ENCODE measurements at places on chromosomes 12 and 14. TPM values are rescaled to one million over a fixed set of nuclear protein-coding genes. Genes with fewer than 3 reads are reported as not detected.

TMEM132C gene
- not detected for total RNA-seq

AICDA gene
- total RNA-seq = not detected

RNASE3 gene
- total RNA-seq = not detected

SIX1 gene
- not detected for total RNA-seq

PPP1R36 gene
- total RNA-seq = 1.8 TPM

DDX11 gene
- 21.2 TPM for total RNA-seq

CLEC4D gene
- total RNA-seq = not detected

AP5M1 gene
- total RNA-seq = 18.0 TPM

TDRD9 gene
- 0.62 TPM for total RNA-seq

TSPAN11 gene
- total RNA-seq = not detected

OAS2 gene
- total RNA-seq = 3.5 TPM

TMEM132D gene
- not detected for total RNA-seq

PMEL gene
- 1.8 TPM for total RNA-seq

SIX6 gene
- total RNA-seq = not detected

TMEM179 gene
- total RNA-seq = not detected

CCDC196 gene
- not detected for total RNA-seq

EPS8 gene
- total RNA-seq = 7.1 TPM

KRT82 gene
- total RNA-seq = not detected

ADGRD1 gene
- total RNA-seq = not detected

C14orf39 gene
- not detected for total RNA-seq

ARHGDIB gene
- total RNA-seq = 50.9 TPM

RNFT2 gene
- 0.34 TPM for total RNA-seq

CCDC177 gene
- total RNA-seq = not detected

PROX2 gene
- total RNA-seq = not detected

PELI2 gene
- total RNA-seq = 0.08 TPM

TAS2R46 gene
- not detected for total RNA-seq

TSPAN9 gene
- total RNA-seq = 12.5 TPM

SIX4 gene
- 9.5 TPM for total RNA-seq

TGFB3 gene
- 0.53 TPM for total RNA-seq

Measured in hair follicular keratinocyte (primary cell).